ENCODE measurements at places on chromosomes 7 and 10. TPM values are rescaled to one million over a fixed set of nuclear protein-coding genes. Genes with fewer than 3 reads are reported as not detected.

EPO gene
- not detected for total RNA-seq

OR9A2 gene
- total RNA-seq = not detected

MRLN gene
- total RNA-seq = not detected

OR2A1 gene
- not detected for total RNA-seq

KNDC1 gene
- total RNA-seq = 0.06 TPM

DNA sequence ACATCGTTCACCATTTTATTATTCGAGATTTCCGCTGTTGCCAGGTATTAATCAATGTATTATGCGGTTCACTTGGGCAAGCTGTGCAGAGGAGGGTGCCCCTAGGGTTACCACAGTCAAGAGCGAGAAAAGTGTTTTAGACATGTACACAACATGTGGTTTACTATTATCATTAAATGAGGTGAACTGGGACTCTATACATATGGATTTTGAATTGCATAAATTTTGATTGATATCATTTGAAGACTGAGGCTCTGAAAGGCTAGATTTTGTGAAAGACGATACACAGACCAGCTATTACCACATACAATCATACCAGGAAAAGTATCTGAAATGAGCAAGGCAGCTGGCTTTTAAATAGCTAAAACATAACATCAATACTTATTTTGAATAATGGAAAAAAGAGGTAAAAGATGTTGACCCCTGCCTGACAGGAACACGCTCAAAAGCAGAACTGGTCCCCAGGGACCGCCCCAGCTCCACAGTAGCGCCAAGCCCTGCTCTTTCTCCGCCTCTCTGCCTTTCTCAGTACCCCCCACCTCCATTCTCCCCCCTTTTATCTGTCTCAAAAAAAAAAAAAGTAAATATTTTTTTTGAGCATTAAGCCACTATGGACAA, 413.4 kb upstream of the MKI67 start:
- no peak for DNase-seq

GRCh38 chr7:81583090-81583489, 186.8 kb downstream of the HGF start:
- DNase-seq = no peak

GRCh38 chr7:99380032-99380822, 5.7 kb downstream of the ARPC1B start:
- no peak for DNase-seq

GRCh38 chr10:61958805-61959204, 57.3 kb downstream of the ARID5B start:
- DNase-seq = no peak

DNA sequence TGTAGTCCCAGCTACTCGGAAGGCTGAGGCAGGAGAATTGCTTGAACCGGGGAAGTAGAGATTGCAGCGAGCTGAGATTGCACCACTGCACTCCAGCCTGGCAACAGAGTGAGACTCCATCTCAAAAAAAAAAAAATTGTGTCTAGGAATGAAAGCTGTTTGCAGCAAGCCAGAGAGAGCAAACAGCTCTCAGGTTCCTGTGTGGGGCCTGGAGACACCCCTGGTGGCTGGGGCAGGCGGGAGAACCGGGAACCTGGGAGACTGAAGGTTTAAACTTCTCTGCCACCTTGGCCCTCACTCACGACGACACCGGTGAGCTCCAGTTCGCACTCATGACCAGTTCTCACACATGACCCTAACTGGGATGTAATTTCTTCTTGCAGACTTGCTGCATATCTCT, 13.2 kb upstream of the UNCX start:
- DNase-seq = no peak

GRCh38 chr10:91048380-91048779, 127.5 kb upstream of the ANKRD1 start:
- DNase-seq = no peak

GRCh38 chr10:94240901-94241300, 121.8 kb downstream of the NOC3L start:
- DNase-seq = no peak

- DNase-seq = no peak
Measured at GRCh38 chr7:51376420-51377092, 59.9 kb upstream of the COBL start.

GRCh38 chr10:113183573-113183972, 233.5 kb downstream of the TCF7L2 start:
- no peak for DNase-seq

DNA sequence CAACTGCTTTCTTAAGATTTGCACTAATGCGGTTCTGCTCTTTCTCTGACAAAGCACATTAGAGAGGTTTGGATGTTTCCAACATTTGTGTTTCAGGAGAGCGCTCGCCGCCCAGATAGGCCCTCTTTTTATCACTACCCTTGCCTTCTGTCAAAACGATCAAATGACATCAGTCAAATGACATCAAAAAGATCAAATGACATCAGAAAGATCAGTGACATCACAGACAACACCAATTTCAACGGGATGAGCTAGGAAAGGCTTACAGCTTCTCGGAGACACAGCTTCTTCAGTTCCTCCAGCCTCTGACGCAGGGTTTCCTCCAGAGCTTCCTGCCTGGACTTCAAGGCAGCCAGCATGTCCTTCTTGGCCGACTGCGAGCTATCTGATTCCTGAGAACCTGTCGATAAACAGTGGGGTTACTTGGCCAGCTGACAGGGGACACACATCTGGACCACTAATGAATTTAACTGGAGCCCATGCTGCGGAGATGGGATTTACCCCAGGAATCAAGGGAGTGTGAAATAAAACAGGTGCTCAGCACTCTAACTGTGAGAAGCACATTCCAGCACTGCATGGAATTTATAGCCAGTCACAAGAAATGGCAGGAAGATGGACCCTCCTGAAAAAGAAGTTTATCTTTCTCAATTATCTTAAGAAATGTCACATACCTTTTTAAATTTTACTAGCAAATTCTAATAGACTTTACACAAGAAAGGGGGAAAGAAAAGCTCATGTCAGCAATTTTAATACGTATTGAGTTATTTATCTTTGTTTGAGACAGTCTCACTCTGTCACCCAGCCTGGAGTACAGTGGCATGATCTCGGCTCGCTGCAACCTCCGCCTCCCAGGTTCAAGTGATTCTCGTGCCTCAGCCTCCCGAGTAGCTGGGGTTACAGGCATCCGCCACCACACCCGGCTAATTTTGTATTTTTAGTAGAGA, 88.2 kb downstream of the PRPF18 start:
- DNase-seq = no peak

GRCh38 chr10:44173608-44173894, 211.3 kb downstream of the CXCL12 start:
- DNase-seq = no peak

Measured in left colon (tissue), 2 donors.